ENCODE measurements at places on chromosomes 13 and 19.

- no peak for DNase-seq
Observed at GRCh38 chr13:111557921-111558699, 237.7 kb downstream of the TEX29 start.

DNA sequence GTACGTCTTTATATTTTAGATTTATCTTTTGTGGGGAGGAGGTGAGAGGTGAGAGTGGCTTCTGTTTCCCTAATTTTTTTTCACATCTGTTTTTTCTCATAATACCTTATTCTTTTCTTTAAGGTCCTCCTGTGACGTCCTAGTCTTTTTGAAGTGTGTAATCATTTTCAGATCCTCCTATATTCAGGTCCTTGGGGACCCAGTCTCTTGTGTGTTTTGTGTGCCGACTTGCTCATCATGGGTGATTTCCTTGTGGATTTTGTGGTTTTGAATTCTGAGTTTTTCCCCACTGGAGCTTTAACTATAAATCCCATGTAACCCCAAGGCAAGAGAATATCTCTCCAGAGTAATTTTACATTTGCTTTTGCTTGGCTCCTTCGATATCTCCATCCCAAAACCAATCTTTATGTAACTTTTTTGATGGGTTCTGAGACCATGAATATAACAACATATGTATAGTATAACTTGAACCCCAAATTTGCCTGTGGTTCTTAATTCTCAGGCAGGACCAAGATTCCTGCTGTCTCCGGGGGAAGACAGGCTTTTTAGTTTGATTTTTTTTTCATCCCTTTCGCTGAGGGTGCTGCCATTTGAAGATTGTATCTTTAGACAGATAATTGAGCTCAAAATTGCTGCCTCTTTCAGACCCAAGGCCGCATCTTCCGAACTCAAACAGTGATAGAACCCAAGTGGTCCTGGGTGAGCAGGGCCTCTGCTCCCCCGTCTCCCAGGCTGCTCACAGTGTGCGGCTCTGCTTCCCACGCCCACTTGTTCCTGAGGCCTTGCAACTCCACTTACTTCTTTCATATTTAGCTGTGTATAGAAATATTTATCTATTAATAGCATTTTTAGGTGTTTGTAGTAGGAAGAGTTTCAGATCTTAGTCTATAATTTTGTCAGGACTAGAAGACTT, 59.1 kb upstream of the GPR183 start:
- DNase-seq: no peak

DNA sequence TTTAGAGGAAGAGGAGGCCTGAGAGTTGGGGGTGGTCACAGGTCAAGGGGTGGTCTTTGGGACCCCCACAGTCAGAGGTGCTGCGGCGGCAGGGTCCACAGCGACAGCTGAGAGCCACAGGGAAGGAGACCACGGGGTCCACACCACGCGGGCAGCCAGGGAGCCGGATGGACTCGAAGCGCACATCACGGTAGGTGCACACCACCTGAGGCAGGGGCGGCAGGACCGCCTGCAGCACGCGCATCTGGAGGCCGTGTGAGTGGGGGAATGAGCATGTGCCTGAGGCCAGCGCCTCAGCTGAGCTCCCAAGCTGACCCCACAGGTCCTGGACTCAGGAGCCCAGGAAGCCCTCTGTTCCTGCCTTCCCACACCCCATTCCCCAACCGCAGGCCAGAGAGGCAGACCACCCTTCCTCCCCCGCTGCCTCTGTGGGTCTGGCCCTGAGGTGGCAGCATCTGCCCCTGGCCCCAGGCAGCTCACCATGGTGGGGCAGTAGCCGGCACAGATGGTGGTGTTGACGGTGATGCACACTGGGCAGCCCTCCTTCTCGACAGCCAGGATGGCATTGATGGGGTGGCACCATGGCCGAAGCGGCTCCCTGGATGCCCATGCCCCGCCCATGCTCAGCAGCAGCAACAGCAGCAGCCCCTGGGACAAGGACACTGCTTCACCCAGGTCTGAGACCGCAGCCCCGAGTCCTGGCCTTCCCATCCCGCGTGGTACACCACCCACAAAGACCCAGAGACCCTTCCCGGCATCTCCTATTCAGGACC, 638 bp downstream of the LHB start:
- no peak for DNase-seq

- no peak for DNase-seq
Observed at GRCh38 chr19:34248941-34249340, 5.4 kb upstream of the GARRE1 start.

DNA sequence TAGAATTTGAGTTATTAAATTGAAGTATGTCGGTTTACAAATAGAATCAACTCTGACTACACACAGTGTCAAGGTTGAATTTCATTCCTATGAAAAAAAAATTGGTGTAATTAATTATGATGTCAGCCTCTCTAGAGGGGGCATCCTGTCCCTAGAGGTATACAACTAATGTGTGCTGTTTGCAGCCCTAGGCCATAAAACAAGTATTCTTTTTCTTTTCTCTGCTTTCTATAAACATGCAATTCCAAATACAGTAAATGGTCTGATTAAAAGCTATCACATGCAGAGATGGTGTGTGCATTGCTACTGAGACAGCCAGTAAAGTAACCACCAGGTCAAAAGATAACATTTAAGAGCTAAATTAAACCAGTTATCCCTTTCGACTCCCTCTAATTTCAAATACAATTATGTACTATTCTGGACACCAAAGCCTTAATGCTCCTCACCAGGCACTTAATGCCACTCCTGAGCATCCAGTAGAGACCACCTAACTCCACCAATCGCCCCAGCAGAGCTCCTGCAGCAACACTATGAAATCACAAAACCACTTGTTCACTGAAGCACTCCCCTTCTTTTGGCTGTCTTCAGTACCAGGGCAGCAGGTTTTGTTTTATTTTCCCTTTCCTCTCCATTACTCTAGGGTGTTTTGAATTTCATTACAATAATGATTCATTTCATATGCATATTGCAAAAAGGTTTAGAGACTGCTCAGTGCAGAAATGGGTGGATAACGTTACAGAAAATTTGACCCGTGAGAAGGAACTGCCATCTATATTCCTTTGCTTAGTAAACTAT, 426.9 kb downstream of the PCDH9 start:
- no peak for DNase-seq

GRCh38 chr19:41705393-41706174, 2.8 kb upstream of the CEACAM5 start:
- DNase-seq: peak; percentile 56

GRCh38 chr13:103403148-103403740, 337.0 kb upstream of the SLC10A2 start:
- DNase-seq: no peak

DNA sequence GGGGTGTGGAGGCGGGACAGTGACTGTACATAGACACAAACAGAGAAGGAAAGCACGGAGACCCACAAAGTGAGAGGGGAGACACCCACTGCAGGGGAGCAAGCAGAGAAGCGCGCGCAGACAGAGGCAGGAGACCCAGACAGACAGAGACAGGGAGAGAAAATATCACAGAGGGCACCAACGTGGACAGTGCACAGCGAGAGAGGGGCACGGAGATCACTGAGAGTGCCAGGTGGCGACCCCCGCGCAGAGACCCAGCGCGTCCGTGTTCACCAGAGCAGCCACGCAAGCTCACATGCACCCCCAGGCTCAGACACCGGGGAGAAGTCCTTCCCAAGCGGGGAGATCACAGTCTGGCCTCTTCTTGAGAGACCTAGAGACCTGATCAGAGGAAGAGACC, 1.4 kb upstream of the CACNG7 start:
- no peak for DNase-seq

- no peak for DNase-seq
Observed at GRCh38 chr13:20525144-20525600, 485 bp downstream of the CRYL1 start.

DNA sequence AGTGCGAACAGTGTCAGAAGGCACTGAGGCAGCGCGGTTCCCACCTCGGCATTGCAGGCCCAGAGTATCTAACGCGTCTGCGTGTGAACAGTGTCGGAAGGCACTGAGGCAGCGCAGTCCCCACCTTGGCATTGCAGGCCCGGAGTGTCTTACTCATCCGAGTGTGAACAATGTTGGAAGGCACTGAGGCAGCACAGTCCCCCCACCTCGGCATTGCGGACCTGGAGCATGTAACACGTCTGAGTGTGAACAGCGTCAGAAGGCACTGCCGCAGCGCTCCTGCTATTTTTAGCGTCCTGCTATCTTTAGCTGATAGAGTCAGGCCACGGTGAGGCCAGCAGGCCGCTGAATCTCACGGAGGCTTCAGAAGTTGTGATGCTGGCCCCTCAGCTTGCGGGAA, 39.6 kb downstream of the ATP11A start:
- DNase-seq: peak; percentile 43

- no peak for DNase-seq
Observed at GRCh38 chr13:19838865-19839275, 24.6 kb downstream of the ZMYM5 start.

- DNase-seq: no peak
Observed at GRCh38 chr13:31943591-31943990, 88.0 kb upstream of the FRY start.

DNA sequence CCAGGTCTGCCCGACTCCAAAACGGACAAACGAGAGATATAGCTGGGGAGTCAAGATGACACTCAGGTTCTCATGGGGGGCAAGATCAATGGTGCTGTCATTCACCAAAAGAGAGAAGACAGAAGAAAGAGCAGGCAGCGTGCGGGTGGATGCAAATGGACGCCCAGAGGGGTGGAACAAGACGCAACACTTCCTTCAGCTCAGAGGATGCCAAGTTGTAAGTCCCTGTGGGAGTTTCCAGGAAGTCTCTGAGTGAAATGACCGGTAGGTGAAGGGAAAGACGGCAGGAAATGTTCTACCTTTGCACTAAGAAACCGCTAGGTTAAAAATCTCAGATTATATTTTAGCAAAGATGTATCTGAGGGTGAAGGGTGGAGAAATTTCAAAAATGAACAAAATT, 26.5 kb downstream of the TUBGCP3 start:
- DNase-seq: no peak

DNA sequence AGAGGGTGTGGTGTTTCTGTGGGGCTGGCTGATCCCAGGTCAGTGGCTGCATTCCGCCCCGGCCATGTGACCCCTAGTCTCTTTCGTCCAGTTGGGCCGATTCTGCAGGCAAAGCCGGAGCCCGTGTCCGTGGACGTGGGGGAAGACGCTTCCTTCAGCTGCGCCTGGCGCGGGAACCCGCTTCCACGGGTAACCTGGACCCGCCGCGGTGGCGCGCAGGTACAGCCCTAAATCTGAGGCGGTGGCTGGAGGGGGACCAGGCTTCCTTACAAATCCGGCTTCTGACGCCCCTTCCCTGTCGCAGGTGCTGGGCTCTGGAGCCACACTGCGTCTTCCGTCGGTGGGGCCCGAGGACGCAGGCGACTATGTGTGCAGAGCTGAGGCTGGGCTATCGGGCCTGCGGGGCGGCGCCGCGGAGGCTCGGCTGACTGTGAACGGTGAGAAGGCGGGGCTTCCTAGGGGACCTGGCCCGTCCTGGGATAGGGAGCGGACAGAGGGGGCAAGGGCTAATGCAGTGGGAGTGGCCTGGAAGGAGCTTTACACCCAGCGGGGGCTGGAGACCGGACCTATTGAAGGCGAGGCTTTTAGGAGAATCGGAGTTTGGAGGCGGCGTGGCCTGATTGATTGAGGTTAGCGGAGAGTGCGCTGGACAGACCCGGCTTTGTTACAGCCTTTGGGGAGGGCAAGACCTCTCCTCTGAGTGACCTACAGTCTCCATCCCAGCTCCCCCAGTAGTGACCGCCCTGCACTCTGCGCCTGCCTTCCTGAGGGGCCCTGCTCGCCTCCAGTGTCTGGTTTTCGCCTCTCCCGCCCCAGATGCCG, 4.3 kb downstream of the KIRREL2 start:
- no peak for DNase-seq

- DNase-seq: peak; percentile 97
Observed at GRCh38 chr13:44435142-44435918, 61.7 kb downstream of the SERP2 start.

DNA sequence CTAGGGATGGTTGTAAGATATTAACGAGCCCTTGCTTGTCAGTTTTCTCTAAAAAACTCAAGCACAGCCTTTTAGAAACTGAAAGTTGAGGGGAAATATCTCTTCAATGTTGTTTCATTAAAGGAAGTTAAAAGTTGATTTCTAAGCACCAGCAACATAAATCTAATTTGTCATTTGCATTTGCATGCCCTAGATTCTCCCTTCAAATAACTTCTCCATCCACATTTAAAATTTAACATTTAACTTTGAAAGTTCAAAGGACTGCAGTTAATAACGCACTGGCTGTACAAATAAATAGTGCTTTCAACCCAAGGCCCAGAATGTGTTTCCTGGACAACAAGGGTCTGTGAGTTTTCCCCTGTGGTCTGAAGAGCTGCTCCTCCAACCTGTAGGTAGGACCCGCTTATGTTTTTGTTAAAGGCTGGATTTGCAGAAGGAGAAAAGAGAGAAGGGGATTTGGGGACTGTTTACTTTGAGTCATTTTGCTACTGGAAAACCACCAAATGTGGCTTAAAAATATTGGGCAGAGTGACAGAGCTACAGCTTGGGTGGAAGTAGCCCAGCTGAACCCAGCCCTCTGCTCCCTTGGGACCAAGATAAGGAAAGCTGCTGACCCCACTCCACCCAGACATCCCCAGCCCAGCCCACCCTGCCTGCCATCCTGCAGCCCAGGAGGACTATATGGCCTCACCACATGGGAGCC, 39.8 kb downstream of the TNFRSF19 start:
- no peak for DNase-seq

- DNase-seq: no peak
Observed at GRCh38 chr13:108981407-108981806, 352.0 kb downstream of the MYO16 start.

GRCh38 chr19:2050349-2050990, 574 bp downstream of the MKNK2 start:
- DNase-seq: peak; percentile 72

DNA sequence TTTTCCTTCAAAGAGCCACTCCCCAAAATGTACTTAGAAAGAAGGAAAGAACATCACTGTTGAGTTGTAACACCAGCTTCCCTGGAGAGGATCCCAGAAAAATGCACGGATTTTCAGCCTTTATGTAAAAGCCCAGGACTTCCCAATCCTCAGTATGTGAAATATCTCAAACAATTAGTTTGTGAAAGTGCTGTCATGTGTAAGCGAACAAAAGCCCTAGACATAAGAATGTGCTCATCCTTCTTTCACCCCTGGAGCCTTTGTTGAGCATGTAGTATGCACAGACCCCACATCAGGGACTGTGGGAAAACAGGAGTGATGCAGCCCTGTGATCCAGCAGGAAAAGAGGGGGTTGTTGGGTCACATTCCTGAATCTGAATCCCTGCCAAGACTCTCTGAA, 441.4 kb upstream of the ZNF507 start:
- no peak for DNase-seq

DNA sequence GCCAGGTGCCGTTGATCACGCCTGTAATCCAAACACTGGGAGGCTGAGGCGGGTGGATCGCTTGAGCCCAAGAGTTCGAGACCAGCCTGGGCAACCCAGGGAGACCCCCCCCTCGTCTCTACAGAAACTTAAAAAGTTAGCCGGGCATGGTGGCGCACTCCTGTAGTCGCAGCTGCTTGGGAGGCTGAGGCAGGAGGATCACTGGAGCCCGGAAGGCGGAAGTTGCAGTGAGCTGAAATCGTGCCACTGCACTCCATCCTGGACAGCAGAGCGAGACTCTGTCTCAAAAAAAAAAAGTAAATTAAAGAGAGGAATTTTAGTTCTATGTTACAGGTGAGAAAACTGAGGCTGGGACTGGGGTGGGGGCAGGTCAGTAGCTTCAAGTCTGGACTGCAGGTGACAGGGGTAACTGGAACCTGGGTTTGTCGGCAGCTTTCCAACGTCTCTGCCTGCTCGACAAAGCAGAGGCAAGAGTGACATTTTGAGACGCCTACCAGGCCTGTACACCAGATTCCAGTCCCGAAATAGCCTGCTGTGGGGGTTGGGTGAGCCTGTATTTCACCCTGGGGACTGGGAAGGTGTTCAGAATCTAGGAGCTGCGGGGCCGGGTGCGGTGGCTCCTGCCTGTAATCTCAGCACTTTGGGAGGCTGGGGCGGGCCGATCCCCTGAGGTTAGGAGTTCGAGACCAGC, 1.2 kb downstream of the SELENOW start:
- DNase-seq: peak; percentile 75

All from sciatic nerve (tissue), 2 donors.